Activated naive CD8-positive, alpha-beta T cell treated with anti-CD3 and anti-CD28 coated beads for 36 hours (primary cell): ENCODE measurements at places on chromosomes 1 and 21.

DNA sequence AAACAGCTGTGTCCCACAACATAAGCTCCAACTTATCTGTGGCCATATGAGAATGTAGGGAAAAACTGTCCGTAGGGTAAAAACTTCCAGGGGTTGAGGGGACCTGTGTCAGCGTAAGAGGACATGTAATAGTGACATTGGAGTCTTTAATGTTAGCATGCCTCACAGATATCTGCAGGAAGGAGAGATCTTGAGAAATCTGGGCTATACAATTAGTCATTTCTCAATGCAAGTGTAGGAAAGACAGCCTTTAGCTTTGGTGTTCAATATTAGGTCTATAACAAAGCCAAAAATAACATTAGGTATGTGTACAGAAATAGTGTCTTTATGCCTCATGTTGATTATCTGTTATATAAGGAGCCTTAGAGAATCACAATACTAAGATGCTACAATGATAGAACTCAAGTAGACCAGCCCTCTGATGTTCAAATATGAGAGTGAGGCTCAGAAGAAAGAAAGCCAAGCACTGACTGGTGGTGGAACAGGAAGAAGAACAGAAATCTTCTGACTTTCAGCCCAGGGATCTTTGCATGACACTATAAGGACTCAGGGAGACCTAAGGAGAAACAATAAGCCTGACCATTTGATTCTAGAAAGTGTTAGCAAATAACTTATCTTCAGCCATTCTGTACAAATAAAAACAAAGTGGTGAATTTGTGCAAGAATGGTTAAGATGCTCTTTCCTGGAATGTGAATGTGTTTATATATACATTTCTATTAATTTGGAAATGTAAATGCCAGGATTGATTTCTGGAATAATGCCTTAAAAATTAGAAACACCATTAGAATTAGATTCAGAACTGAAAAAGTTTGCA is 152.6 kb downstream of the ZC3H11B start:
- no peak for DNase-seq

GRCh38 chr21:15943009-15943666 is 213.4 kb downstream of the USP25 start:
- no peak for DNase-seq

GRCh38 chr1:94772230-94772641 is 47.9 kb upstream of the SLC44A3 start:
- DNase-seq: no peak

GRCh38 chr1:43975249-43975961 is 645 bp downstream of the ATP6V0B start:
- DNase-seq: peak; percentile 18

GRCh38 chr1:234743791-234744611 is 134.0 kb upstream of the IRF2BP2 start:
- no peak for DNase-seq

DNA sequence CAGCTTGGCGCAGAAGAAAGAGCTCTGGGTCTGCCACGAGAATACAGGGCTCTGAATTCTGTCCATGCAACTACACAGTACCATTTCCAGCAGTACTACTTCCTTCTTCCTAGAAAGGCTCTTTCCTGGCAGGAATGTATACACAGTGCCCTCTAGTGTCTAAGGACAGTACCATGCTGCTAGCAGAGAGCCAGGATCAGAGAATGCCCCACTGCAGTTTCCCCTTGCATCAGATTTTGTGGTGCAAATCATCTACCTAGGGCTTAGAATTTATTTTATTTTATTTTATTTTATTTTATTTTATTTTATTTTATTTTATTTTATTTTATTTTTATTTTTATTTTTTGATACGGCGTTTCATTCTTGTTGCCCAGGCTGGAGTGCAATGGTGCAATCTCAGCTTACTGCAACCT is 50.8 kb downstream of the PAX7 start:
- DNase-seq: no peak

DNA sequence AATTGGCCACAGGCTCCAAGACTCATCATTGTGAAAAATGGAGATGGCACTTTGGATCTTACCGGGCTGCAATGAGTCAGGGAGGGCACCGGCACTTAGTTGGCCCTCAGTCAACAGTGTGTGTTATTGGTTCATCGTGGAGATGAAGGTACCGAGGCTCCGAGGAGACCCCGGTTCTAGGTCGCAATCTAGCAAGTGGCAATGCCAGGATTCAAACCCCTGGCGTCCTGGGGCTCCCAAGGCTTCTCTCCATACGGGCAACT is 49.0 kb upstream of the ACOT11 start:
- DNase-seq: no peak

DNA sequence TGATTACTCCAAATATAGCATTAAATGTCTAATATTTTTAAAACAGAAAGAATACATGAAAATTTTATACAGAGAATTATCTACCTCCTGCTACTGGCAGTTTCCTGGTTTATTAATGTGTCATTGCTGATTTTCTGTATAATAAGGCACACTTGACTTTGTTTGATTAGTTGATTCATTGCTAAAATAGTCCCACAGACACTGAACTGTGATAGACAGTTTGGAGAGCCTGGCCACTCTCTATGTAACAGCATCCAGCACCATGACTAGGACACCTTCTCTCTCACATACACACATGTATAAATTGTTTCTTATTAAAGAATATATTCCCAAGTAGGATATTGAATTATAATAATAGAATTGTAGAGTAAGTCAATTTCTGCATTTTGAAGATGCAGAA is 368.5 kb upstream of the SNX7 start:
- no peak for DNase-seq

GRCh38 chr1:213385806-213386324 is 334.8 kb downstream of the RPS6KC1 start:
- no peak for DNase-seq

DNA sequence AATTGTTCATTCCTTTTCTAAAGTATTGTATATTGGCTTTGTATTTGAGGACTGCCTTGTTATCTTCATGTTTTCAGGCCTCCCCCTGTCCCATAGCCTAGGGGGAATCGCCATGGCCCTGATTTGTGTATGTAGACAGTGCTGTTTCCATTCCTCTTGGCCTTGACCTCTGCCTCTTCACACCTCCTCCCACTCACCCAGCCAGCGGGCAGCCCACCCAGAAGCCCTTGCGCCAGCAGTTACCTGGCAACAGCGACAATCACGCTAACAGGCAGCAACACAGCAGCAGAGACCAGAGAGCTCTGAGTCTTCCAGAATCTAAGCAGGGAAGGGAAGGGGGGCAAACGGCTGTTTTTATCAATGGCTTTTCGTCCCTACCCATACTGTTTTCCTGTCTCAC is 50.0 kb upstream of the NPL start:
- DNase-seq: peak; percentile 29

DNA sequence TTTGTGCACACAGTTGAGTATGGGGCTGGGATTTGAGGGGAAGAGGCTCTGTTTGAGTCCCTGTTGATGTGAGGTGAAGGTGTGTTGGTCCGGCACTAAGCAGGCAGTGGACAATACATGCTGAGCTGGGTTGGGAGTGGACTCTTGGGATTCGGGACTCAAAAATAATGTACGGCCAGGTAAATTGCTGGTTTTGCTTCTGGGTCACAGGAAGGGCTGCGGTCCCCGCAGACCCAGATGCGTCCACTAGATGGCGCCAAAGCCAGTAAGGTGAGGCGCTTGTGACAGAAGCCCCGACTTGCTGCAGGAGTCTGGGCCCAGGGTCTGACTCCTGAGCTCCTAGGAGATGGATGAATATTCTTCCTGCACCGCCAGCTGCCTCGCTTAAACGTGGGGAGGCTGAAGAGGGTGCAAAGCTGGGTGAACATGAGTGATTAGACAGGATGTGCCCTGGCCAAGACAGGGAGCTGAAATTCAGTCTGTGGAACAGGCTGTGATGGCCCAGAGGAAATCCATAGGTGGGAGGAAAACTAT is 61.4 kb downstream of the ACBD3 start:
- peak; percentile 85 for DNase-seq

GRCh38 chr1:206573319-206573718 is 38.9 kb downstream of the EIF2D start:
- no peak for DNase-seq

DNA sequence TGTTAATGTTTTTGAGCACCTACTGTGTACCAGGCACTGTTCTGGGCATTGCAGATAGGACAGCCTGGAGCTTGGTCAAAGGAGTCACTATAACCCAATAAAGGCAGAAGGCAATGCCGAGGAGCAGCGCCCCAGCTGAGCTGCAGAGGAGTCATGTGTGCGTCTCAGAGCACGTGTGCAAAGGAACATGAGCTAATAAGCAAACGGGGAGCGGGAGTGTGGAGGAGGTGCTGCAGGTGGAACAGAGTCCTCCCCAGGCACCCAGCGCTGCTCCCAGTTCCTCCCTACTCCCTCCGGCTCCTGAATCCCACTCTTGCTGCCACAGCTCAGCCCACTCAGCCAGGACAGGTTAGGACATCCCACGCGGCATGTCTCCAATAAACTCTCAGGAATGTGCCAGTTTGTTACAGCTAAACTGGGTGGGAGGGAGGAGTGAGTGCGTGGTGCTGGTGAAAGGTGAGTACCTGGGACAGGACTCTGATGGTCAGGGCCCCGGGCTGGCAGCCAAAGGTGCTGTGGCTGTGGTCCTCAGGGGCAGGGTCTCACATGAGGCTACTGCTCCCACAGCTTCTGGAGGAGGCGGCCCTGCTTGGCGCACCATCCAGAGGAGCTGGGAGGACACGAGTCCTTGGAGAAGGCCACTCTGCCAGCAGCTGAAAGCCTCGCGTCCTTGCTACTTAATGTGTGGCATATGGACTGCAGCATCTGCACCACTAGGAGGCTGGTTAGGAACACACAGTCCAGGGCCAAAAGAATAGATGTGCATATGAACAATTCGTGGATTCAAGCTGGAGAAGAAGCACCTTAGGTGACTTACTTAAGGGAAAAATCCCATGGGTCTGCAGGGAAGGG is 52.3 kb downstream of the GRIK3 start:
- DNase-seq: no peak

- DNase-seq: no peak
These were observed 9.4 kb downstream of the CR1L start for GRCh38 chr1:207654320-207654719.
